ENCODE measurements at places on chromosomes 13 and 19. TPM values are rescaled to one million over a fixed set of nuclear protein-coding genes. Genes with fewer than 3 reads are reported as not detected.

DNA sequence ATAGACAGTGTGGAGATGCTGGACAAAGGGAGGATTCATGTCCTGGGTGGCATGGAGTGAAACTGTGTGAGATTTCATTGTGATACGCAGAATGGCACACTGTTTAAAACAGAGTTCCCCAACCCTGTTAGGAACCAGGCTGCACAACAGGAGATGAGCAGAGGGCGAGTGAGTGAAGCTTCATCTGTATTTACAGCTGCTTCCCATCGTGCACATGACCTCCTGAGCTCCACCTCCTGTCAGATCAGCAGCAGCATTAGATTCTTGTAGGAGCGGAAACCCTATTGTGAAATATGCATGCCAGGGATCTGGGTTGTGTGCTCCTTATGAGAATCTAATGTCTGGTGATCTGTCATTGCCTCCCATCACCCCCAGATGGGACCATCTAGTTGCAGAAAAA lies 72.5 kb downstream of the RAP2A start:
- DNase-seq: peak; percentile 43

- DNase-seq: peak; percentile 61
Observed at GRCh38 chr13:48235341-48236135, 2.5 kb downstream of the ITM2B start.

DNA sequence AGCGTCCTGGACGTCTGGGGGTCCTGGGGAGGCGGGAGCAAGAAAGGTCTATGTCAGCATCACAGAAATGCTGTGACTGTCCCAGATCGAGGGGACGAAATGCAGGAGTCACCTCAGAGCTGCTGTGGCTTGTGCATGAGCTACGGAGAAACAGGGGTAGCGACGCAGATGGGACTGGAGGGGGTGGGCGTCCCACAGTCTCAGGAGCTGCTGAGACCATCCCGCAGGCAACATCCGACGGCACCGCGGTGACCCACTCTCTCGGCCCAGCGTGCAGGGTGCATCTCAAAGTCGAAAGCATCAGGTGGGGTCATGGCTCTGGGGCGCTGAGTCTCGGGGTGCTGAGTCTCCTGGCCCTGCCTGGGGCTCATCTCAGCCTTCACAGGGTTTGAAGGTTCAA lies 37.4 kb upstream of the C13orf46 start:
- DNase-seq: no peak

CD37 gene
- not detected for total RNA-seq

SIGLEC11 gene
- total RNA-seq: 2.7 TPM
